Stimulated activated CD4-positive, alpha-beta T cell treated with anti-CD3 and anti-CD28 coated beads, Interleukin-2, amount 100 ng/mL, for 4 hours (primary cell): ENCODE measurements at places on chromosomes 6 and 20.

- no peak for DNase-seq
Observed at GRCh38 chr6:159125951-159126352, 43.2 kb upstream of the FNDC1 start.

DNA sequence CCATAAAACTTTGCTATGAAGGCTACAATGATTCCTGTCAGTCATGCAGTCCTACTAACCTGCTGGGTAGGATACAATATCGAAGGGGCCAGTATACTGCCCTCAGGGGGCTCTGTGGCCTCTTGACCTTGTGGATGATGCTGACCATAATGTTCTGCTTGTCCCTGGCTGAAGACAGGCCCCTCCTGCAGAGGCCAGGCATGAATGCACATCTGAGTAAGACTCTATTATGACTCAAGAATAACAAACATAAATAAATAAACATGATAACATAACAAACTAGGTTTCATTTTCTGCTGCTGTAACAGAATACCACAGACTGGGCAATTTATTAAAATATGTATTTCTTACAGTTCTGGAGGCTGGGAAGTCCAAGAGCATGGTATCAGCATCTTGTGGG, 44.0 kb upstream of the POU5F1 start:
- no peak for DNase-seq

GRCh38 chr6:5365436-5366195, 104.3 kb downstream of the FARS2 start:
- DNase-seq: no peak

GRCh38 chr6:158654498-158654897, 4.6 kb downstream of the SYTL3 start:
- no peak for DNase-seq

GRCh38 chr6:61711849-61712248, 574.2 kb downstream of the KHDRBS2 start:
- no peak for DNase-seq

DNA sequence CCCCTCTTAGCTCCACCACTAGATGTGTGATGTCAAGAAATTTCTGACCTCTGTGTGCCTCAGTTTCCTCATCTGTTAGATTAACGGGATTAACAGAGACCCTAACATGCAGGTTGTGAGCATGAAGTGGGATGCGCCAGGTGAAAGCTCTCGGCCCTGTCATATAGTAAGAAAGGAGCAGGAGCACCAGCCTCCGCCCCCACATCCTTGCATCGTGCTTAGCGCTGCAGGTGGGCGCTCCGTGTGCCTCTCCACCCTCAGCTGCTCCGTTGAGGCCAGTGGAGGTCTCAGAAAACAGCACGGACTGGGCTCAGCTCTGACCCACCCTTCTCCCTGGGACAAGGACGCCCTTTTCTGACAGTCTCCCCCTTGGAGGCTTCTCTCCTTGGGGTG, 63.4 kb downstream of the TCP11 start:
- no peak for DNase-seq

DNA sequence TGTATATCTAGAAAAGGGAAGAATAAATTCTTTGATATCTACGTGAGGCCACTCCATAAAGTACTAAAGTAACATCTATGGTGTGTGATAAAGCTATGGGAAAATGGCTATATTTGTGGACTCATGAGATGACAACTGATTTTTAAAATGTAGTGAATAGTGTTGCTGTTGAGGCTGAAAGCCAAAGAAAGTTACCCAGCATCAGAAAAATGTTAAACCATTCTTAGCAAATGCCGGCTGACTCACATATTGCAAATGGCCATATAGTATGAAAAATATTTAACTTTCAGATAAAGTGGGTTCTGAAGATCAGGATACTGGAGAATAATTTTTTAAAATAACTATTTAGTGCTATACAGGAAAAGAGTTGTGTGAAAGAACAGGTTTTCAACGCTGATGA, 129.9 kb upstream of the GRIK2 start:
- DNase-seq: no peak

- no peak for DNase-seq
Observed at GRCh38 chr6:13922750-13923149, 2.0 kb upstream of the RNF182 start.

GRCh38 chr20:5835321-5835821, 85.2 kb downstream of the SHLD1 start:
- no peak for DNase-seq

GRCh38 chr20:40008177-40008576, 680.9 kb downstream of the MAFB start:
- DNase-seq: no peak

DNA sequence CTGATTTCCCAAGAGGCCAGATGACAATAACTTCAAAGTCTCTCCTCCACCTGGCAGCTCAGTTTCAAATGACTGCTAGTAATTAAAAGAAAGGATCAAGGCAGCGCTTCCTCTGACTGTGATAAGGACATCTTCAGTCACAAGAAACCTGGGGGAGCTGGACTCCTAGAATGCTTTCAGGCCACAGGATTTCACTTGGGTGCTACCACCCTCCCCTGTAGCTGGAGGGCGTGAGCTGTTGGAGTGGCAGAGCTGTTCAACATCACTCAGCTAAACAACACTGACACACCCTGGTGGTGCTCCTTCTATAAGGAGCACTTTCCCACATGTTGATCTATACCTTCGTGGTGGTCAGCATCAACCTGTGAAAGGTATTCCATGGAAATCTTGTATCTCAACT, 2.2 kb upstream of the CNR1 start:
- no peak for DNase-seq

GRCh38 chr6:14187406-14187805, 69.8 kb downstream of the CD83 start:
- no peak for DNase-seq

- no peak for DNase-seq
Observed at GRCh38 chr6:138428944-138429598, 25.0 kb downstream of the HEBP2 start.

DNA sequence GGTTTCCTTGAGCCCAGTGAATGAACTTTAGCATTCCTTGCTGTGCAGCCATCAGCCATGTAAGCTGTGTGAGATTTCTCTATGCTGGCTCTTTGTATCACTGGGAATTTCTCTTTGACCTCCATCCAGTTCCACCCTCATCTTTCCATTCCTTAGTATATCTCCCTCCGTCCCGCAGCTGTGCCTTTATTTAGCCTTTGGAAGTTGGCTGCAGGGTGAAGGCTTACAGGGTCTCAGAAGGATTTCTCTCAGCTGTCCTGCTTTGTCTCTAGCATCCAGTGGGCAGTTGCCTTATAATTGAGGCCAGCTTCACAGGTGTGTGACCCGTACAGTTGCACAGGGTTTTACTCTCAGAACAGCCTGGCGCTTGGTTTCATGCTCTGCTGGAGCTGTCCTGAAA, 144.3 kb downstream of the PXDC1 start:
- DNase-seq: no peak

GRCh38 chr6:98833307-98834059, 891 bp upstream of the POU3F2 start:
- no peak for DNase-seq

GRCh38 chr20:23691675-23692074, 2.8 kb upstream of the CST4 start:
- DNase-seq: no peak
